Astrocyte (in vitro differentiated cells and primary cell): ENCODE measurements at places on chromosomes 1 and 21. TPM values are rescaled to one million over a fixed set of nuclear protein-coding genes. Genes with fewer than 3 reads are reported as not detected.

Gene FAM72C
- total RNA-seq: 0.41 and 0.61 TPM in 2 replicates

Gene OR6N1
- not detected in 2 replicates for total RNA-seq

Gene CHML
- 16.6 and 22.6 TPM in 2 replicates for total RNA-seq

Gene GLRX2
- 37.0 and 37.1 TPM in 2 replicates for total RNA-seq

Gene TP73
- total RNA-seq: 0.18 TPM in 1 of 2 replicates, not detected in the other

DNA sequence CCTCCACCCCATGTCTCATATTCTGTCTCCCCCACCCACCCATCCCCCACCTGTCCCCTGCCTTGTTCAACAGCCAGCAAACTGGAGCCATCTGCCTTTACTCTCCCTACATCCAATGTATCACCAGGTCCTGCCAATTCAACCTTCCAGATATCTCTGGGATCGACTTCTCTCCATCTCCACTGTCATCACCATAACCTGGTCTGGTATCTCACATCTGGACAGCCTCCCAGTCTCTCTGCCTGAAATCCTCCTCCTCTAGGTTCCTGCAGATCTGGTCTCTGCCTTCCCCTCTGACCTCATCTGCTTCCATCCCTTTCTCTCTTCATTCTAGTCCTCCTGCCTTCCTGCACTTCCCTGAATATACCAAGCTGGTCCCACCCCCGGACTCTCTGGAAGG is 22.2 kb upstream of the CDCA8 start:
- no peak overlapping the region for H3K27ac ChIP-seq
- no peak overlapping the region for H3K4me3 ChIP-seq
- no peak for DNase-seq

DNA sequence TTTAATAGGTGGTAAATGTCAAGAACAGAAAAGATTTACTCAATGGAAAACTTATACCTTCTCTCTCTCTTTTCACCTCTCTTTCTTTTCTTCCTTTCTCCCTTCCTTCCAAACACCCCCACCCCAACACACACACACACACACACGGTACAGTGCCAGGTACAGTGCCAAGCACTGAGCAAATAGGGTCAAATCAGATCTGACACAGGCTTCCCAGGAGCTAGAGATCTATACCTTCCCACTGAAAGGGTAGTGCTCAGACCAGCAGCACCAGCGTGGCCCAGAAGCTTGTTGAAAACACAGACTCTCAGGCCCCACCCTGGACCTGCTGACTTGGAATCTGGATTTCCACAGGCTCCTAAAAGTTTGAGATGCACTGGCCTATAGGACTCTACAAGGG is 31.9 kb downstream of the IRF2BP2 start:
- no peak overlapping the region for H3K4me3 ChIP-seq
- DNase-seq: no peak
- H3K27me3 ChIP-seq: no peaks in the 10 kb centered on the region
- H3K36me3 ChIP-seq: no peaks in the 10 kb centered on the region
- no peak overlapping the region for H3K27ac ChIP-seq

DNA sequence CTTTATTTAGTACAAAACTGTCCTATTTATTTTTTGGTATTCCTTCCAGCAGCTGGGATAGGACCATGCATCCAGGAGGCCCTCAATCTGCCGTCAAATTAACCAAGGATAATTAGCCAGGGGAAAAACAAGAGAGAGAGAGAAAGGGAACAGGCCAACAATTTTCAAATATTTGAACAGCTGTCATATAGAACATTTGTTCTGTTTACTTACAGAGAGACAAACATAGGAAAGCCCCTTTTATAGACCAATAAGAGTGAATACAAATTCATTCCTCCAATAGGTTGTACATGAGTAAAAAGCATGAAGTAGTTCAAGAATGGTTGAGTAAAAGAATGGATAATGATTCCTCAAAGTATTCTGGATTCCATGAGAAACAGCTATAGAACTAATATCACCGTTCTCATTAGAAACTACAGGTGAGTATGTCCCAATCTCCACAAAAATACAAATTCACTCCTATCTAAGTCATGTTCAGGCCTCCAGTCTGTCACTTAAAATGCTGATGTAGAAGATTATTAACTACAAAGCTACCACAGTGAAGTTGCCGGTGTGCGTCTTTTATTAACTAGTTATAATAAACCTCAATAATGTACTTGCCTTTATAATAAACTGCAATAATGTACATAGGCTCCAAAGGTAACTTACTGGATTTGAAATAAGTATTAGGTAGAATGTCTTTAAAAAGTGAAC is 64.8 kb upstream of the GNG4 start:
- H3K27ac ChIP-seq: no peak overlapping the region
- no peaks in the 10 kb centered on the region for H3K27me3 ChIP-seq
- DNase-seq: no peak
- H3K36me3 ChIP-seq: no peaks in the 10 kb centered on the region

DNA sequence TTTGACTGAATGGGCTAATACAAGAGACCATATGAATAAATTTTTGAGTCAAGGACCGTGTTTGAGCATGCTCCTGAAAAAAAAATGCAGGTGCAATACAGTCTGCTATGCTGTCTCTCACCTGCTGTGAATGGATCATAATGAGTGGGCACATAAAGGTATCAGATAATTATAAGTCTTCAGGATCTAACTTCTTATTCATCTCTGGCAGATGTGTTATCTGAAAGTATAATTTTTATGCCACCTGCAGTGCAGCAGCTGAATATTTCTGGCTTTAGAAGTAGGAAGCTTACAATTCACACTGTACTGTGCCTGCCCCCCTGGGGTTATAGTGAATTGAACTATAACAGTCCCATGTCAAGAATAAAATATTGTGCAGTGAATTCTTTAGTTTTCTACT is 333.3 kb downstream of the MRPL39 start:
- no peaks in the 10 kb centered on the region for H3K27me3 ChIP-seq
- no peak overlapping the region for H3K4me3 ChIP-seq
- DNase-seq: no peak
- no peak overlapping the region for H3K27ac ChIP-seq
- no peaks in the 10 kb centered on the region for H3K4me1 ChIP-seq

GRCh38 chr1:215146240-215146975 is 63.9 kb downstream of the KCNK2 start:
- no peak overlapping the region for H3K4me3 ChIP-seq
- peak; percentile 20 for DNase-seq
- H3K27ac ChIP-seq: no peak overlapping the region
- no peaks in the 10 kb centered on the region for H3K27me3 ChIP-seq
- no peaks in the 10 kb centered on the region for H3K36me3 ChIP-seq
- H3K4me1 ChIP-seq: no peaks in the 10 kb centered on the region

DNA sequence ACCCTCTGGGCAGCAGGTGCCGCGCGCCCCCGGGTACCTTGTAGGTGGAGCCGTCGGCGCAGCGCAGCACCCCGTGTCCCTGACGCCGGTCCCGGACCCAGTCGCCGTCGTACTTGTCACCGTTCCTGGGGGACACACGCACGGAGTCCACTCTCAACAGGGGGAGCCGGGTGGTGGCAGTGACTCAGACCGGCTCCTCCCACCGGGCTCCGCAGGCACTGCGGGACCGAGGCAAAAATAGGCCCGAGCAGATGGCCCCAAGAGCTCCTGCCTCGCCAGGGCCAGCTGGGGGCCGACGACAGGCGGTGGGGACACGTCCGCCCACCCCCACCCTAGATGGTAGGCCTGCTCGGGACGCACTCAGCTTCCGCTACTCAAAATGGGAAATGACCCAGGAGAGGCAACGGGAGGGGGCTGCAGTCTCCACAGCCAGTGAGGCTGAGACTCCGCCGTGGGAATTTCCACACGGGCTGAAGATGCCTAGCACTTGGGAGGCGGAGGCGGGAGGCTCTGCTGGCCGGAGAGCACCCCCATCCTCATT is 6.3 kb downstream of the MORN1 start:
- DNase-seq: no peak
- H3K27ac ChIP-seq: no peak overlapping the region
- no peaks in the 10 kb centered on the region for H3K36me3 ChIP-seq
- H3K4me1 ChIP-seq: no peaks in the 10 kb centered on the region
- no peak overlapping the region for H3K4me3 ChIP-seq
- no peaks in the 10 kb centered on the region for H3K27me3 ChIP-seq

GRCh38 chr1:241391926-241392710 is 35.1 kb upstream of the RGS7 start:
- H3K4me1 ChIP-seq: no peaks in the 10 kb centered on the region
- H3K4me3 ChIP-seq: no peak overlapping the region
- no peak for DNase-seq
- H3K27ac ChIP-seq: no peak overlapping the region
- no peaks in the 10 kb centered on the region for H3K36me3 ChIP-seq

- no peak overlapping the region for H3K27ac ChIP-seq
- H3K4me3 ChIP-seq: no peak overlapping the region
- H3K36me3 ChIP-seq: no peaks in the 10 kb centered on the region
- no peak for DNase-seq
- H3K27me3 ChIP-seq: no peaks in the 10 kb centered on the region
These were observed 6.7 kb upstream of the CTSS start for GRCh38 chr1:150772326-150772725.

GRCh38 chr1:245856944-245857531 is 650.0 kb downstream of the SMYD3 start:
- peak overlapping the region; percentile 93 for H3K27ac ChIP-seq
- peaks cover 57% of the 10 kb centered on the region for H3K4me1 ChIP-seq
- H3K36me3 ChIP-seq: no peaks in the 10 kb centered on the region
- DNase-seq: peak; percentile 100

DNA sequence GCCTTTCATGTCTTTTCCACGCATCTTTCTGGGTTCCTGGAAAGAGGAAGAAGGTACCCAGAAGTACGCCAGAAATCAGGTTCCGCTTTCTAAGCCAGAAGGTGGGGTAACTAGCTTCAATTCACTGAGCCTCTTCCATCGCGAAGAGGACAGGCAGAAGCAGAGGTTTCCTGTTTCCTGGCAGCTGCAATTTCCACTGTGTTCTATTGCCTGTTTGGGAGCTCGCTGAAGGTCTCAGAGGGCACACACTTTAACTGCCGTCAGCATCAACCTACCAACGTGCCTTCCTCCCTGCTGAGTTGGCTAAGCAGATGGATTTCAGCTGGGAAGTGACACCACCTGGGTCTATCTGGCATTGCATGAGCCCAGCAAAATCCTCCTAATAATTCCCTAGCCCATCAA is 10.0 kb downstream of the NCF2 start:
- H3K27ac ChIP-seq: no peak overlapping the region
- no peaks in the 10 kb centered on the region for H3K4me1 ChIP-seq
- no peak overlapping the region for H3K4me3 ChIP-seq
- no peaks in the 10 kb centered on the region for H3K27me3 ChIP-seq
- no peak for DNase-seq

DNA sequence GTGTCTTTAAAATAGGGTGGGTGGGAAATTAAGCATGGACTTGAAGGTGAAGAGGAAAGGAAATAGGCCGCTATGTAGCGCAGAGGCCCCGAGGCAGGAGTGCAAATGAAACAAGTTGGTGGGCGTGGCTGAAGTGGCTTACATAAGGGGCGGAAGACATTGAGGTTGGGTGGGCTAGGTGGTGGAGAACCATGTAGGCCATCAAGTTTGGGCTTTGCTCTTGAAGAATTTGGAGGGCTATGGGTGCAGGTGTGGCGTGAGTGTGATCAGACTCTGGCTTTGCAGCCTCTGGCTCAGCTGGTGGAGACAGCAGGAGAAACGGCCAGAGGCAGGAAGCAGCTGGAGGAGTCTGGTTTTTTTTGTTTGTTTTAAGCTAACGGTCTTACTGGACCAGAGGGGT is 6.7 kb downstream of the SLFNL1 start:
- no peaks in the 10 kb centered on the region for H3K4me1 ChIP-seq
- H3K4me3 ChIP-seq: no peak overlapping the region
- H3K27me3 ChIP-seq: no peaks in the 10 kb centered on the region
- H3K36me3 ChIP-seq: peaks cover 39% of the 10 kb centered on the region
- no peak overlapping the region for H3K27ac ChIP-seq

DNA sequence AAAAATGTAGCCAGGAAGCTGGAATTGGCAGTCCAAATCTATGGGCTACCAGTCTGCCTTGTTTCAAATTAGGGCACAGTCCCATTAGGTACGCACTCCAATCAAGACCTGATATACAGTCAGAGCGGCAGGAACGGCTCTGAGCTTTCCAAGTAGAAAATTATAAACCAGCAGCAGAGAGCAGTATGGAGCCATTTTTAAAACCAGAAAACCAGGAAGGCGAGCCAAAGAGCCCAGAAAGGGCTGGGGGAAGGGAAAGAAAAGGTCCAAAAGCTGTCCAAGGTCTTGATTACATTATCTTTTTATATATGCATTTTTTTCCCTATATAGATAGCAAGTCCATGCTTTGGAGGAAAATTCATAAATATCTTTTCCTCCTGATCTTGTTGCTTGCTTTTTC is 719.0 kb downstream of the RWDD3 start:
- H3K27me3 ChIP-seq: no peaks in the 10 kb centered on the region
- no peaks in the 10 kb centered on the region for H3K36me3 ChIP-seq

DNA sequence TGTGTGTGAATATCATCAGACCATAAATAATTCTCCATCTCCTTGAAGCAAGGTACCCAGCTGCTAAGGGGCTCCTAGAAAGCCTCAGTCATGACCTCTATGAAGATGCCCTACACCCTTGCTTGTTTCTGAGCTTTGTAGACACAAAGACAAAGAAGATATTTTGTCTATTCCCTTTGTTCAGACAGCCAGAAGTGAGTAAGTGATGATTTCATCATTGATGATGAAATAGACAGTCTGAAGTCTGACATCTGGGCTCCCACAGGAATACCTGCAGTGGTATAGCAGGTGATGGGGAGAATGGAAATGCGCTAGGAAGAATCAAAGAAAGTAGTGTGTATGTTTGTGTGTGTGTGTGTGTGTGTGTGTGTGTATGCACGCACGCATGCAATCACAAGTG is 82.2 kb upstream of the DPT start:
- H3K27ac ChIP-seq: no peak overlapping the region
- H3K4me3 ChIP-seq: no peak overlapping the region
- H3K27me3 ChIP-seq: no peaks in the 10 kb centered on the region
- no peaks in the 10 kb centered on the region for H3K36me3 ChIP-seq

DNA sequence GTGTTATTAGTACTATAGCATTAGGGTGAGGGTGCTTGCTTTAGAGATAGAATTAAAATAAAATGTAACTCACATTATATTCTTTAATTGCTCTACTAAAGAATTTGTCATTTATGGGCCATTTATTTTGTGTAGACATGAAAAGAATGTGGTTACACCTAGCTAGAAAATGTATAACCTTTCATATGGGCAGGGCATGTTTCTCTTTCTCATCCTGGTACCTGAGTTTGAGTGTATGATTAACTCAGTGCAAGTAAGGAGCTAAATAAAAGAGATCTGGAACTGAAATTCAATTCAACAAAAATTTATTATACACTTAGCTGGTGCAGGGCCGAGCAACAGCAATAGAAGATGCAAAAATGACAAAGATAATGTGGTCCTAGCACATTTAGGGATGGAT is 47.4 kb downstream of the MAP3K7CL start:
- H3K36me3 ChIP-seq: peaks cover 5% of the 10 kb centered on the region
- no peak overlapping the region for H3K4me3 ChIP-seq
- peaks cover 20% of the 10 kb centered on the region for H3K4me1 ChIP-seq

GRCh38 chr21:18772404-18772803 is 368.8 kb upstream of the TMPRSS15 start:
- DNase-seq: peak; percentile 61
- H3K36me3 ChIP-seq: no peaks in the 10 kb centered on the region
- no peak overlapping the region for H3K27ac ChIP-seq
- H3K4me1 ChIP-seq: no peaks in the 10 kb centered on the region
- H3K4me3 ChIP-seq: no peak overlapping the region
